ENCODE measurements at places on chromosomes 11 and 22.

GRCh38 chr11:2745511-2745910, 45.7 kb upstream of the KCNQ1OT1 start:
- no peak for DNase-seq

GRCh38 chr11:100340466-100341319, 346.4 kb upstream of the ARHGAP42 start:
- no peak for DNase-seq

- no peak for DNase-seq
These were observed 102.4 kb downstream of the ARHGAP42 start for GRCh38 chr11:100789500-100789899.

DNA sequence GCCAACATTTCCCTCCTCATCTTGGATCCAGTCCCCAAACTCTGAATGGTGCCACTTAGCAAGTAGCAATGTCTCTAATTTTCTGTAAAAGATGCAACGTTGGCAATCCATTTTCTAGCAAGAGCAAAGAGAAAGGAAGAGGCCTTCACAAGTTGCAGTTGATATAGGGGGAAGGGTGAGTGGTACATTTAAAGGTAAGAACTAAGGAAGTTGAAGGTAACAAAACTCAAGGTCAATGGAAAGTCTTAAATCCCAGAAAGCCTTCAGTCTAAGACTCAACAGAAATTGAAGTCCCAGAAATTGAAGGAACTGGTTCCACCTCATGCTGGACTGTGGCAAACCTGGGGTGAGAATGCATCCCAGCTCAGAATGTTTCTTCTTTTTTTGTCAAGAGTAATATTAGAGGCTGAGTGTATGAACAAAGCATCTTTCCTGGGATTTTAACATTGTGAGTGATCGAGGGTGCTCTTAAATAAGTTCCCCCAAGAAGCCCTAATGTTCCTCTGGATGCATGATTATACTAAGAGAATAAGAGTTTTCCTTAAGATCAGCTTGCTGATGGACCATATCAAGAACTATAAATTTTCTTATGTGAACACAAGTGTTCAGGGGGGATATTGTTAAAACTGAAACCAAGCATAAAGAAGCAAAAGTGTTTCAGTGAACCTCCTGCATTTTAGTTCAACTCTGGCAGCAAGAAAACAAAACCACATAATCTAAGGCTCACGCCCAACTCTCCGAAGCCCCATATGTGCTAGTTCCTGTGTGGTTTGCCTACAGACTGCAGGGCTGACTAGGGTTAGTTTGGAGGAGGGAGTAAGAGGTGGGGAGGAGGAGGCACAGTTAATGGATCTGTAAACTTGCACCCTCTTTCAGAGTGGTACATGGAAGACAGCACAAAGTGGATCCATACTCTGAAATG, at the start of gene GRAP2:
Gene GRAP2, plus strand, starts transcription at position 779 of the 922 bp plus-strand sequence. CDS start 46,023 bp downstream, outside the sequence.
- DNase-seq = no peak

DNA sequence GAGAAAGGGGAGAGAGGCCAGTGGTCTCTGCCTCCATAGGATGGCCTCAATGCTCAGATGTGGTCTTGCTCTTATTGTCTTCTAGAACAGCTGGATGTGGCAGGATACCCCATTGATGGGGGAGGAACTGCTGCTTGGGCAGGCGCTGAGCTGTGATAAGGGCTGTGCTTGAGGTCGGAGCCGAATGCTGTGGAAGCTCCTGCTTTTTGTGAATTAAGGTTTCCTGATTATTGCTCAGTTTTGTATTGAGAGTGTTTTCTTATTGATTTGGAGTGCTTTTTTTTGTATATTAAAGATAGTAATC, 57.2 kb downstream of the CABIN1 start:
- no peak for DNase-seq

GRCh38 chr11:73017024-73017751, 124.9 kb downstream of the FCHSD2 start:
- no peak for DNase-seq

DNA sequence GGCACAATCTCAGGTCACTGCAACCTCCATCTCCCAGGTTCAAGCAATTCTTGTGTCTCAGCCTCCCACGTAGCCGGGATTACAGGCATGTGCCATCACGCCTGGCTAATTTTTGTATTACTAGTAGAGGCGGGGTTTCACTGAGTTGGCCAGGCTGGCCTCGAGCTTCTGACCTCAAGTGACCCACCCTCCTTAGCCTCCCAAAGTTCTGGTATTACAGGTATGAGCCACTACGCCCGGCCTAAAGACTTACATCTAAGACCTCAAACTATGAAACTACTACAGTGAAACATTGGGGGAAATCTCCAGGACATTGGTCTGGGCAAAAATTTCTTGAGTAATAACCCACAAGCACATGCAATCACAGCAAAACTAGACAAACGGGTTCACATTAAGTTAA, 13.8 kb upstream of the FAM181B start:
- DNase-seq = no peak

All from HS-5 (cell line).